ENCODE measurements at places on chromosomes 13 and 19.
A peak's percentile ranks its signal among the peaks of the same experiment; 100 is the strongest.

GRCh38 chr13:20815464-20815863 is 41.7 kb upstream of the EEF1AKMT1 start:
- no peak for DNase-seq

GRCh38 chr13:106210324-106210723 is 325.1 kb downstream of the EFNB2 start:
- no peak for DNase-seq

DNA sequence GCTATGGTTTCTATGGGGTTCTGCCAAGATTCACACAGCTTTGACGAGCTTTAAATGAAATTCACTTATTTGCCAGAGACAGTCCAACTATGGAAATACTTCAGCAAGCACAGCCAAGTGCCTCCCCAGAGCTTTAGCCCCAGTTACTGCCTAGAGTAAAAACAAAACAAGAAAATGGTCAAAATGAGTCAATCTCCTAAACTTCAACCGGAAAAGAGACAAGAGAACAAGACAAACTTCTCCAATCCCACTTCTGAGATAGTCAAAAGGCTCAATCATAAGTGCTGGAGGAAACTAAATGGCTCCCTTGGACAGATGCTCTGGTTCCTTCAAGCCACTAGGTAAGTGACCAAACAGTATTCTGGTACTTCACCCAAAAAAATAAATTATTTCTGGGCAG is 65.8 kb downstream of the KATNAL1 start:
- DNase-seq, result no peak

DNA sequence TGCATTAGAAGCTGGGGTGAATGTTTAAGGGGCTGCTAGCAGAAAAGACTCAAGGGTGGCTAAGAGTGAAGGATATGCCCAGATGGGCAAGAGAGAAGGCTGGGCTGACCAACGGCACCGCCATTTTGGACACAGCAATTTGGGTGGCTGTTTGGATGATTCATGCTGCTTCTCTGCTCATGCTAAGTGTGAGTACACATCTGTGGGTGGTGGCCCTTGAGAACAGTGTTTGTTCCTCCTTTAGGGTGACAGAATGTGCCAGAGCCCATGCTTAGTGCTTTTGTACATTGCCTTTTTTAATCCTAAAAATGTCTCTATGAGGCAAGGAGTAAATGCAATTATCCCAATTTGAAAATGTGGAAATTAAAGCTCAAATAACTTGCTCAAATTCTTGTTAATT is 9.8 kb downstream of the CBY2 start:
- DNase-seq, result no peak

DNA sequence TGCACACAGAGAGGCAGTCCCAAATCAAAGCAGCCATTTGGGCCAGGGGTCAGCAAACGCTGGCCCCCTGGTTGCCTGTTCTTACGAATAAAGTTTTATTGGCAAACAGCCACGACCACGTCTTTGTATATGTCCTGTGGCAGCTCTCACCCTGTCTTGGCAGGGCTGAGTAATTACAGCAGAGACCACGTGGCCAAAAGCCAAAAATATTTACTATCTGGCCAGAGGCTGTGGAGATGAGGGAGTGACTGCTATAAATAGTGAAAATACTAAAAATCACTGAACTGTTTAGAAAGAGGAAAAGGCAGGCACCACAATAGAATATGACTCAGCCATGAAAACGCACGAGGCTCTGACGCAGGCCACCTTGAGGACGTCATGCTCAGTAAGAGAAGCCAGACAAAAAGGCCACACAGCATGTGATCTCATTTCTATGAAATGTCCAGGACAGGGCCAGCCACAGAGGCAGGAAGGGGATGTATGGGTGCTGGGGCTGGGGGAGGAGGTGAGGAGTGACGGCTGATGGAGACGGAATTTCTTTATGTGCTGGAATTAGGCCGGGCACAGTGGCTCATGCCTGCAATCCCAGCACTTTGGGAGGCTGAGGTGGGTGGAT is 29.4 kb downstream of the SMIM24 start:
- DNase-seq, result peak; percentile 14

GRCh38 chr13:80173224-80173623 is 167.7 kb downstream of the SPRY2 start:
- DNase-seq, result no peak
